ENCODE measurements at places on chromosomes 16 and 17.
A peak's percentile ranks its signal among the peaks of the same experiment; 100 is the strongest.

DNA sequence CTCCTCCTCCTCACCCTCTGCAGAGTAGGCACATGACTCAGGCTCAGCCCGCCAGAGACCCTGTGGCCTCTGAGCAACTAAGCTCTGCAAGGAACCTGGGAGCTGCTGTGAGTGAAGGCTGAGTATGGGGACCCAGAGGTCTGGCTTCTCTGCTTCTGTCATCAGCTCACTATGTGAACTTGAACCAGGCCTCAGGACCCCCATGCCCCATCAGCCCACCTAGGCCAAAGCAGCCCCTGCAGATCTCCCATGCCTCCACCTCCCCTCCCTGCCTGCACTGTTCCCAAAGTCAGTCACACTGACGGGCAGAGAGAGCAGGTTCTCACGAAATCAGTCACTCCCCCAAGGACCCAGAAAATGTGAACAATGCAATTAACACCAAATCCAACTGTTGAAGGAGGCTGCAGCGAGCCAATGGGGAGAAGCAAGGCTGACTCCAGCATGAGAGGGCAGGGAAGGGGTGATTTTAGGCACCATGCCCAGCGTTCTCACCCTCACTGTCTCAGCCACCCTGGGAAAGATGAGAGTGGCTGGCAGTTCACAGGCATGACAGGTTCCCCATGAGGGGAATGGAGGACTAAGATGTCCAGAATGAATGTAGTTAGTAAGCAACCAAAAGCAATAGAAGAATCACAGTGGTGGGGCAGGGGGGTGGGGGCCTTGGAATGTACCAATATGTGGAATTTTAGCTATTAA is 60.6 kb downstream of the BEAN1 start:
- DNase-seq: no peak

- peak; percentile 29 for DNase-seq
Observed at GRCh38 chr16:14289692-14290340, 218.7 kb downstream of the MRTFB start.

DNA sequence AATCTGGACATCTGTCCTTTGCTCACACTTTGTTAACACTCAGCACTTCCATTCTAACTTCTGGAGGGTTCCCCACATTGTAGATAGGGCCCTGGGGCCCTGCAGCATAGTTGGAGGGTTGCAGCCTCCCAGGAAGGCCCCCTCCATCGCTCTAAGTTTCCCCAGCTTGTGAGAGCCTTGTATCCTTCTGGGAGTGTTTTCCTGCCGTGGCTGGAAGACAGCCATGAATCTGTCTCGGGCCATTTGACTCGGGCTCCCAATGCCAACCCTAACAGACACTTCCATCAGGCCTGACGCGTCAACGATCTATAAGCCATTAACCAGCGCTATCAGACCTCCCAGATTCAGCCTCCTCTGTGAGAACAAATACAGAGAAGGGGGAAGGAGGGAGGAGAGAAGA is 263.7 kb upstream of the RPL38 start:
- no peak for DNase-seq

DNA sequence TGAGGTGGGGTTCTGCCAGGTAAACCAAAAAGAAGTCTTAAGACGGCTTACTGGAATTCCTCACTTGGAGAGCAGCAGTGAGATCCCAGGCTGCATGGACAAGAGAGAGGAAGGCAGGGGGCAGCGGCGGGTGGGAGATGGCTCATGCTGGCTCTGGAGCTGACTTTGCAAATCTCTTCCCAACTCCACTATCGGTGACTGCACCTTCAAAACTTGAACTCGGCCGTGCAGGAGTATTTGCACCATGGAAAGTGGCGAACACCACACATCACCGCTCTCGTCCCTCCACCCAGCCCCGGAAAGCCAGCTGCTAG is 16.7 kb downstream of the CA5A start:
- DNase-seq: no peak

DNA sequence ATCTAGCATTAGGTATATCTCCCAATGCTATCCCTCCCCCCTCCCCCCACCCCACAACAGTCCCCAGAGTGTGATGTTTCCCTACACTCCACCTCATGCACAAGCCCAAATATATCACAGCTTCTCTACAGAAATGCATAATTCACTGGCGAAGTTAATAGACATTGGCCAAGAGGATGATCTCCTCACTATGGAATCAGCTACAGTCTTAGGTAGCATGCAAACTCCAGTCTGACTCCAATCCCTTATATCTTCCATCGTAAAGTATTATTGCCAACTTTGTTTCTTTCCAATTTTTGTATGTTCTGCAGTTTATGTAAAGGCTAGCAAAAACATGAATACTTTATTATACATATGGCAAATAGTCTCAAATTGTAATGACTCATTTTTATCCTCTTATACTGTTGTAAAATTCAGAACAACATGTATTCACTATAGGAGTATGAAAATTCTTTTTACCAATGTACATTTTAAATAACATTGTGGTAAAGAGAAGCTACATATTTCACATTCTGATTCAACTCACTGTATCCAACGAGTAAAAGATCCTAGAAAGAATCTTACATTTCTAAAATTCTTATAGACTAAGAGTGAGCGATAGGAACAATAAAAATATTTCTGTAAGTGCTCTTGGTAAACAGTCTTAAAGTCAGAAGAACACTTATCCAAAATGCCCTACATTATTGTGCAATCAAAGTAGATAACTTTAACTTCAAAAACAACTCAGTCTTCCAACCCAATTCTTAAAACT is 871 bp downstream of the ABCA8 start:
- peak; percentile 2 for DNase-seq

DNA sequence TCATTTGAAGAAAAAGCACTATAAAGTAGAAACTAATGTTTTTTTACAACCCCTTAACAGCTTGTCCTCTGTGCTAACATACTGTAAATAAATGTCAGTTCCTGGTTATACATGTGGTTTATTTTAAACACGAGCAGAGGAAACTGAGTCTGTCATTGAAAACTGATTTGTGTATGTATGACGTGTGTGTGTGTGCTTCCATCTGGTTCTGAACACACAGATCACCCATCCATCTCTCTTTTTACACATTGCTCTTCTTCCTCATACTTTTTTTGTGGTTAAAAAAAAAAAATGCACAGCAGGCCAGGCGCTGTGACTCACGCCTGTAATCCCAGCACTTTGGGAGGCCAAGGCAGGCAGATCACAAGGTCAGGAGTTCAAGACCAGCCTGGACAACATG is 49.5 kb downstream of the ZNF423 start:
- peak; percentile 5 for DNase-seq

GRCh38 chr17:3998436-3998835 is 34.2 kb upstream of the ATP2A3 start:
- no peak for DNase-seq
